ENCODE measurements at places on chromosomes 4 and X.

GRCh38 chr4:118398226-118399090 lies 45.7 kb upstream of the PRSS12 start:
- no peak for DNase-seq

- no peak for DNase-seq
These were observed 61.6 kb upstream of the TEX13A start for GRCh38 chrX:105282077-105282476.

- no peak for DNase-seq
These were observed 740.0 kb upstream of the IGFBP7 start for GRCh38 chr4:57850141-57850540.

GRCh38 chr4:73872316-73873108 lies 3.3 kb downstream of the CXCL1 start:
- no peak for DNase-seq

DNA sequence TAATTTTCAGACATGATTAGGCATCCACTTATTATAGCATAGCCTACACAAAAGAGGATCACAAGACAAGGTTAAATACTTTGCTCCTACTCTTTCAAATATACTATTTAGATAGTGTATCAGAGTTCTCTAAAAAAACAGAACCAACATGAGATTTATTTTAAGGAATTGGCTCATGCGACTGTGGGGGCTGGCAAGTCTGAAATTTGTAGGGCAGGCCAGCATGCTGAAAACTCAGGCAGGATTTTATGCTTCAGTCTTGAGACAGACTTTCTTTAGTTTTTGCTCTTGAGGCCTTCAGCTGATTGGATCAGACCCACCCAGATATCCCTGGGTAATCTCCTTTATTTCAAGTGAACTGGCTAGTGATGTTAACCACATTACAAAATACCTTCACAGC lies 169.5 kb downstream of the MAML3 start:
- no peak for DNase-seq

GRCh38 chr4:86730310-86730709 lies 118.9 kb downstream of the SLC10A6 start:
- DNase-seq = no peak
